ENCODE measurements at places on chromosomes 2 and 18.

DNA sequence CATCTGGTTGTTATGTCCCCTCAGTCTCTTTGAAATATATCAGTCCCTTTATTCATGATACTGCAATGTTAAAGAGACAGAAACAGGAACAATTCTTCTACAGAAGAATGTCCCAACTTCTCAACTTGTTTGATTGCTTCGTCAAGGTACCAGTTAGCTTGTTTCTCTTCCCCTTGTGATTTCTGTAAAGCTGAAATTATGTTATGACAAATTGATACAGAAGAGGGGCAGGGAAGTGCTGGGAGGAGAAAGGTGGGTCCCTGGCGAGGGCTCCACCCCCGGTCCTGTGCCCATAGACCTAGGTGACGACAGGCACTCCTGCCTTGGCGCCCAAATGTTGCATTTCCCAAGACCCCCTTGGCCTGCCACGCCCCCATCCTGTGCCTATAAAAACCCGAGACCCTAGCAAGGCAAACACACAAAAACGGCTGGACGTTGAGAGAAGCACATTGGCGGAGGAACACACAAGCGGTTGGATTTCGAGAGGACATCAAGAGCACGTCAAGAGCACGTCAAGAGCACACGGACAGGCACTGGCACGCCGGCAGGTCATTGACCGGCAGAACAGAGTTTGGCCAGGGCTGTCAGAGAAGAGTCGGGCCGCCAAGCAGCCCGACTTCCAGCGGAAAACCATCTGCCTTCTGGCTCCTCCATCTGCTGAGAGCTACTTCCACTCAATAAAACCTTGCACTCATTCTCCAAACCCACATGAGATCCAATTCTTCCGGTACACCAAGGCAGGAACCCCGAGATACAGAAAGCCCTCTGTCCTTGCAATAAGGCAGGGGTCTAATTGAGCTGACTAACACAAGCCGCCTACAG, 11.5 kb upstream of the RTN4 start:
- DNase-seq: no peak

DNA sequence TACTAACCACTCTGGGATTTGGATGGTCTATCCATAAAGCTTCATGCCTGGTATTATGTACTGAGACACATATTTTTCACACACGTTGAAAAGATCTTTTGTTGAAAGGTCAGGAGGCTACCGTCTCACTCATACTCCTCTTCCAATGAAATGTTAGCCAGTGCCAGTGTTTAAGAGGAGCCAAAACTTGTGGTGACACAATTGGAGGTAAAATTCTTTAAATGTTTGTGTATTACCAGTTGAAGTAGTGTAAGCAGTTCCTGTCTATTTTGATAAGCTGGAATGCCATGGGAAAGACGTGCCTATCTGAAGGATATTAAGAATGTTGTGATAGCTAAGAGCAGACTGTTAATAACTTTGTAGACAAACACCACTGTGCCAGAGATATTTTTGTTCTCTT, 32.1 kb downstream of the MARCHF7 start:
- DNase-seq: peak; percentile 53

- DNase-seq: peak; percentile 81
Observed at GRCh38 chr2:200787351-200788120, 24.2 kb upstream of the BZW1 start.

GRCh38 chr2:18473241-18474181, 86.9 kb downstream of the RDH14 start:
- peak; percentile 88 for DNase-seq

- no peak for DNase-seq
Observed at GRCh38 chr18:6221602-6222014, 193.1 kb downstream of the L3MBTL4 start.

- DNase-seq: no peak
Observed at GRCh38 chr18:49521216-49521835, 34.3 kb upstream of the C18orf32 start.

GRCh38 chr2:239692362-239692851, 291.6 kb upstream of the HDAC4 start:
- DNase-seq: no peak

GRCh38 chr2:133326652-133327397, 241.4 kb downstream of the NCKAP5 start:
- DNase-seq: peak; percentile 54

GRCh38 chr2:205188239-205189138, 493.8 kb upstream of the NRP2 start:
- DNase-seq: peak; percentile 81

DNA sequence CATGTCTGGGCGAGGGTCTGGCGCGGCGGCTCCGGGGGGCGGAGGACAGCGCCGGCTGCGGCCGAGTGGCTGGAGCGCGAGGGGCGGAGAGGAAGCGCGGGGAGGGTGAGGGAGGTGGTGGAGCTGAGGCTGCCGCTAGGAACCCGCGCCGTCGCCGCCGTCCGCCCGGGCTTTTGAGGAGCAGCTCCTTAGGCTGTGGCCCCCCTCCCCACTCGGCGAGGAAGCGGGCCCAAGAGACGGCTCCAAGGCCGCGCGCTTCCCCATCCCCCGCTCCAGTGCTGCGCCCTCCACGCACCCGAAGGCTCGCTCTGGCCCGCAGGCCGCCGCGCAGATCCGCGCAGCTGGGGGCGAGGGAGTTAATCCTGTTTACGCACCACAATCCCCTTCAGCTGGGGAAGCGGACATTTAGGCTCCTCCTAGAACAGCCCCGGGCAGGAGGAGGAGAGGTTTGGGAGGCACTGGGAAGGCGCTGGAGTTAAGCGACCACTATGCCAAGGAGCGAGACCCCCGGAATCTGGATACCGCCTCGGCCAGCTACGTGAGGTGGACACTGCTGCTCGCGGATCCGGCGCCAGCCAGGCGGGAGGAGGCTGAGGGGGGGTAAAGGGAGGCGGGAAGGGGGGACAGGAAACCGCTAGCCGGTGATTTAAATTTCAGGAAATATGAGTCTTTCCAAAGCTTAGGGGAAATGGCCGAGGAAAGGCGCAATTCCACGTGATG, at the start of gene CNRIP1:
Gene CNRIP1, minus strand, starts transcription at position 552 of the 720 bp plus-strand sequence. Its CDS starts 549 bp downstream, at position 3.
- peak; percentile 79 for DNase-seq

DNA sequence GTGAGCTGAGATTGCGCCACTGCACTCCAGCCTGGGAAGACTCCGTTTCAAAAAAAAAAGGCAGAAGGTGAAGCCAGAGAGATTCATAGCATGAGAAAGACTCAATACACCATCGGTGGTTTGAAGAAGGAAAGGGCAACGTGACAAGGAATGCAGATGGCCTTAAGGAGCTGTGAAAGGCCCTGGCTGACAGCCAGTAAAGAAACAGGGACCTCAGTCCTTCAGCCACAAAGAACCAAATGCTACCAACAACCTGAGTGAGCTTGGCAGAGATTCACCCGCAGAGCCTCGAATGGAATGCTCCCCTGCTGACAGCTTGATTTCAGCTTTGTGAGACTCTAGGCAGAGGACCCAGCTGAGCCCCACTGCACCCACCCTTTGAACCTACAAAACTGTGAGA, 154.9 kb upstream of the NDUFV2 start:
- peak; percentile 79 for DNase-seq

DNA sequence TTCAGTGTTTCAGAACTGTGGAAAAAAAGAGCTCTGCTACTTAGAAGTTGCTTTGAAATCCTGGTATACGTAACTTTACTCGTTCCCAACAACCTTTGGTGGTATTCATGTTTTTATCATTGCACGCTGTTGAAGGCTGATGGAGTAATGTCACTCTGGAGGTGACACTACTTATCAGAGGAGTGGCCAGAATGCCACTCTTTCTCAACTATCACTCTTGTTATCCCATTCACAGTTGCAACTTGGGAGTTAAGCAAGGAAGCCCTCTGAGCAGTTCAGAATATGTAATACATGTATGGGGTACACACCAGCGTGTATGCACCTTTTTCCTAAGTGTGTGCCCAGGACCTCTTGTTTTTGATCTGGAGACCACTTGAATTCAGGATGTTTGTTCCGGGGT, 53.6 kb downstream of the TANC1 start:
- no peak for DNase-seq

GRCh38 chr18:50829644-50830043, 9.8 kb upstream of the MRO start:
- no peak for DNase-seq

DNA sequence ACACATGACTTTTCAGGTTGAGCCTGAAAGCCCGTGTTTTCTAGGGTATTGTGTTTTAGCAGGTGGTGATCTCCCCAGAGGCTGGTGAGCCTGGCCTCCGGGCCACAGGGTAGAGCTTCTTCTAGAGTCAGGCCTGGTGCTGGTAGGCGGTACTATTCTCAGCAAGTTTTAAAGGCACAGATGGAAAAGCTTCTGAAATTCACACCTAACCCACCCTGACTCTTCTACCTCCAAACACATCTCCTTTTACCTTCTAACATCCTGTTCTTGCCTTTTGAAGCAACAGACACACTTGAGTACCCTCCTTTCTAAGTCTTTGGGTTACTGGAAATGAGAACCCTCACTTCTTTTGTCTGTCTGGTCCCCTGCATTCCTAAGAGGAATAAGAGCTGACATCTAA, 191.1 kb downstream of the SETBP1 start:
- no peak for DNase-seq

DNA sequence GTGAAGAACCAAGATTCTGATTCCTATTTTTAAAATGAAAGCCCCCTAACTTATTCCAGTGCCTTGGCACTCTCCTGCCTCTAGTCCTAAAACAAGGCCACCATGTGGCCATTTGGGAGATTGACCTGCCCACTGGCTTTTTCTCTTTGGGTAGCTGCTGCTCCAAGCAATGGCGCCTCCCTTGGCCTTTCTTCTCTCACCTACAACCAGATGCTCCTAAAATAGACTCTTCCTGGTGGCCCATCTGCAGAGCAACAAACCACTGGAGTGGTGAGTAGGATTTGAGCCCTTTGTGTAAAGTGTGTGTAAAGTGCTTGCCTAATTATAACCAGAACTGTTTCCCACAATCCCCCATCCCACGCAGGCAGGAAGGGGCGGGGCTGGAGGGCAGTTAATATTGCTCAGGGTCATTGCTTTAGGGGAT, 114.2 kb downstream of the FHOD3 start:
- no peak for DNase-seq

DNA sequence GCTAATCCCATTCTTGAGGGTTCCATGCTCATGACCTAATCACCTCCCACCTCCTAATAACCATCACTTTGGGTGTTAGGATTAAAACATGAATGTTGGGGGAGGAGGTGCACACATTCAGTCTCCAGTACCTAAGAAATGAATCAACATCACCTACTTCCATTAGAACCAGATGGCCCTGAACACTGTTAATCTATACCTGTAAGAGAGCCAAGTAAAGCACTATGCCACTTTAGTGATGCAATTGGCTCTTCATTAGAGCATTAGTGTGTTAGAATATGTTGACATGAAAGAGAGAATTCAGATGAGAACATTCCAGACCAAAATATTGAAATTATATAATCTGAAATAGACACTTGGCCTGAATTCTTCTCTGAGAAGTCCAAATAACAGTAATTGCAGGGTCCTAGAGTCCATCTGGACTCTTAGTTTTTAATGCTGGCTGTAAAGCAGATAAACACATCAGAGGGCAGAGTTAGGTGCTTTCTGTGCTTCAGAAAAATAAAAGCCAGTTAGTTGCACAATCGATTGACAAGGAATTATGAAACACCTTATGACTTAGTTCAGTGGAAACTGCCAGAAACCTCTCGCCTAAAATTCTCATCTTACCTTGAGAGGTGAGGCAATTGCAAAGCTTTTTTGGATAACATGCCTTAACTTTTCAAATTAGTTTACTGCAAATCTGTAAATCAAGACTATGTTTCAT, 923.7 kb downstream of the SLC4A3 start:
- DNase-seq: no peak
